ENCODE measurements at places on chromosomes 11 and 22. TPM values are rescaled to one million over a fixed set of nuclear protein-coding genes. Genes with fewer than 3 reads are reported as not detected.
A peak's percentile ranks its signal among the peaks of the same experiment; 100 is the strongest.

DNA sequence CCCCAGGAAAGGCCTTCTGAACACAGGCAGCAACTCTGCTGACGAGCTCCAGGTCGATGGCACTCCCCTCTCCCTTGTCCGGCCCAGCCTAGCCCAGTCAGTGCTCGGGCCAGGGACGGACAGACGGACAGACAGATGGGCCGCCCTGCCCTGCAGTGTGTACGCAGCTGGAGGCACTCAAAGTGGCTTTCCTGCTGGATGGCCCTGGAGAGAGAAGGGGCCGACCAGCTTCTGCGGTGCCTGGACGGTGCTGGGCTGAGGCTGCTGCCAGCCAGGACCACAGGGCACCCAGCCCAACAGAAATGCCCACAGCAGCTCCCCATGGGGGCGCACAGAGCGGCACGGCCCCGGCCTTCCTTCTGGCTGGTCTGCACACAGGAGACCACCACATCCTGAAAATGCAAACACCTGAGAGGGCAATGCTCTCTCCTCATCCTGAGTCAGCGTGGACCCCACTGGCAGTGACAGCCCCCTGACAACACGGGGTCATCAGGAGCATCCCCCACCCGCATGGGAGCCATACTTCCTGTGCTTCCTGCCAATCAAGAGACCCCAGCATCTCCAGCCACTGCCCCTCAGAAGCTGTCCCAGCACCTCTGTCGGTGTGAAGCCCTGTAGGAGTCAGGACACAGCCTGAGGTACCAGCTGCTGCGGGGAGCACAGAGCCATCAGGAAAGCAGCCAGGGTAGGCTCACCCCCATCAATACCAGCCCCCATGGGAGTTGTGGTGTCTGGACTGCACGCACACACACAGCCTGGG lies 692 bp upstream of the MOB2 start:
- DNase-seq: no peak

DNA sequence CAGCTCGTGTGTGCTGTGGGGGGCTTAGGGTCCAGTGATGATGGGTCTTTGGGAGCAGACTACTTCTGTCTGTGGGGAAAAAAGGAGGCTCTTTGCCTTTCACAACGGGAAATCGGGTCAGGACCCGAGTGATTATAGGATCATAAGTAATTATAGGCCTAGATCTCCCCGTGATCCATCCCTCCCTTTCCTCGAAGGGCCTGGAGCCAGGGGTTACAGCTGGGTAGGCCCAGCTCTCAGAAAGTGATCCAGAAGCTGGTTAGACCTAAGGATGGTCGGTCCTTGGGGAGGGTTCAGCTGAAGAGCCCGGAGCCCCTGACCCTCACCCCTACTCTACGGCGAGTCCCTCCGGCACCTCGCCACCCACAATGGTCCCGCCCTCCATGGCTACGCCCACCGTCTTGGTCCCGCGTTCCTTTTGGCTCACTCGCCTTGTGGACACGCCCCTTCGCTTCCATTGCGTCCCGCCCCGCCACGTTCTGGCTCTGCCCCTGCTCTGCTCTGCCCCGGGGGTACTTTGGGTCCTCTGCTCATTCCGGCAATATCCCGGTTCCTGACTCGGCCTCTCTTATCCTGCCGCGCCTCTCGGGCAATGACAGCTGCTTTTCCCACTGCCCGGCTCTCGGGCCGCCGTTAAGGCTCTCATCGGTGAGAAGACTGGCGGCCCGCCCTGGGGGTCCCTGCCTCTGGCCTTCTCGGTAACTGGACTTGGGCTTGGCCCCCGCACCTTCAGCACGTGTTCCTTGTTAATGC lies 5.0 kb downstream of the IGSF22 start:
- DNase-seq: peak; percentile 97

DNA sequence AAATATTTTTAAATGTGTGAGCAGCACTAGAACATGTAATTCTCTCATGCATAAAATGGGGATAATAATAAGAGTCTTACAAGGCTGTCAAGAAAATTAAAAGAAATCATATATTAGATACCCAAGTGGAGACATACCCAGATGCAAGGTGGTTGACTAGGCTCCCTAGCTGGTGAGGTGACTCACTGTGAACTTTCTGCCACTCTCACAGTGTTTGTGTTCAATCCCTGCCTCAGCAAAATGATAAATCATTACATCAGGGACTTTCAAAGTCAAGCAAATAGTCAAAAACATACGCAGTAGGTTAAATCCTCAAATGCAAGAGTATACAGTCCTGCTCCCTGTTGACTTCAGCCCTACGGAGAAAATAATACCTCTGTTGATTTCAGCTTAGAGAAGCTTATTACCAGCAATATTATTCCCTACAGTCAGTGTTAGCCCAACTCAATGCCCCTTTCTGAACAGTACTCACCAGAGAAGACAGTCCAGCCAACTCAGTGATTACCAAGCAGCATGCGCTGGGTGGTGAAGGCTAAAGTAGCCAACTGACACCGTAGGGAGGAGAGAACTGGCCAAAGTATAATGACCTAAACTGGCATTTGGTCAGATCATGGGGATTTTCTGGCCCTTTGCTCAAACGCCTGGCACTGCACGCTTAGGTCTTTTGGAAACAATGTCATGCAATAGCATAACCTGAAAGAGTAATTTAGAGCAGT lies 73.1 kb upstream of the BARX2 start:
- no peak for DNase-seq

ART1 gene
- total RNA-seq: not detected

ISX gene
- total RNA-seq: not detected
